ENCODE measurements at places on chromosomes 3 and 15.

DNA sequence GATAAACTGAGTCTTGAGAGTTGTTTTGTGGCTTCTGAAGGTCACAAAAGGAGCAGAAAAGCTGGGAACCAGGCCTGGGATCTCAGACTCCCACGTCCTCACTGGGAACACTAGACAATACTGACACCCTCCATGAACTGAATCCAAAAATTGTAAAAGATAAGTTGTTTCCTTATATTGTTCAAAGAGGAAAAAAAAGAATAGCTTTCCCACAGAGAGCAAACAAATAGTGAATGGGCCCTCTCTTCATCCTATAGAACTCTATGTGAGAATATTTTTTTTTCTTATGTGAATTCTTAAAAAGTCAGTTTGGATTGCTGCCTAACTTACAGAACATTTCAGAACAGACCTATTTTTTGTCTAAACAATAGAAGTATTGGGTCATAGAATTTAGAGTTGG is 203.5 kb downstream of the MECOM start:
- DNase-seq = no peak

DNA sequence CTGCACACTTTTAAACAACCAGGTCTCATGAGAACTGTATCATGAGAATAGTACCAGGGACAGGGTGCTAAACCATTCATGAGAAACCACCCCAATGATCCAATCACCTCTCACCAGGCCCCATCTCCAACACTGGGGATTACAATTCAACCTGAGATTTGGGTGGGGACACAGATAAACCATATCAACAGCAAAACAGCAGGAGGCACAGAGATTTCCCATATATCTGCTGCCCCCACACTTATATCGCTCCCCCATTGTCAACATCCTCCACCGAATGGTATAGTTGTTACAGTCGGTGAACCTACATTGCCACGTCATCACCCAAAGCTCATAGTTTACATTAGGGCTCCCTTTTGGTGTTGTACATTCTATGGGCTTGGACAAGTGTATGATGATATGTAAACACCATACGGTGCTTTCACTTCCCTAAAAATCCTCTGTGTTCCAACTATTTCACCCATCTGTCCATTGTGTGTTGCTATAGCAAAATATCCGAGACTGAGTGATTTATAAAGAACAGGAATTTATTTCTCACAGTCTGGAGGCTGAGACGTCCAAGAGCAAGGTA is 224.8 kb downstream of the FAM43A start:
- no peak for DNase-seq

DNA sequence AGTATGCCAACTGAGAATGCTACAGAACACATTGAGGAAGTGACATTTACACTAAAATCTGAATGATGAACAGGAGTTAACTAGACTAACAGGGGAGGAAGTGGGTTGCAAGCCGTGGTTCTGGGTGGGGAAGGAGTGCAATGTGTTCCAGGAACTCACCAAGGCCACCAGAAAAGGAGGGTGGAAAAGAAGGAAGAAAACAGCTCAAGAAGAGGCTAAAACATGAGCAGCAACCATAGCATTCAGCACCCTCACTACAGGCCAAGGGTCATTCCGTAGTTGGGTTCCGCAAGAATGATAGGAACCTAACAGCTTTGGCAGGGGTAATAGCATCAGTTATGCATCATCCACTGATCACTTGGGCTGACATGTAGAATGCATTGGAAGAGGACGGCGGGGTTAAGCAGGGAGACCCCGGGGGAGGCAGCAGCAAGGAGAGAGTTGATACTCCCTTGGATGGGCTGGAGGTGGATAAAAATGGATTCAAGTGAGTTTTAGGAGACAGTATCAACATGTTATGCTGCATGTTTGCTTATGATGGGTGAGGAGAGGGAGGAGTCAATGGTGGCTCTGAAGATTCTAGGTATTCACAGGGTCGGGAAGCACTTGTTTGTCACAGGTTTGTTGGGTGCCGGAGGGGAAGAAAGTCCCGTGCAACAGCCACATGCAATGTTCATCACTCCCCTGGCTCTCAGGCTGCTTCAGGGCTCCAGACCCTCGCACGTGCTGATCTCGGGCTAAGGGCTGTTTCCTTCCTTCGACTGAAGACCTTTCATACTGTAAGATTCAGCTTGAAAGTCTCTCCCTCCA is 53.2 kb downstream of the LIPC start:
- DNase-seq = no peak

- DNase-seq = no peak
These were observed 1072.0 kb downstream of the NSUN3 start for GRCh38 chr3:95134693-95135413.

DNA sequence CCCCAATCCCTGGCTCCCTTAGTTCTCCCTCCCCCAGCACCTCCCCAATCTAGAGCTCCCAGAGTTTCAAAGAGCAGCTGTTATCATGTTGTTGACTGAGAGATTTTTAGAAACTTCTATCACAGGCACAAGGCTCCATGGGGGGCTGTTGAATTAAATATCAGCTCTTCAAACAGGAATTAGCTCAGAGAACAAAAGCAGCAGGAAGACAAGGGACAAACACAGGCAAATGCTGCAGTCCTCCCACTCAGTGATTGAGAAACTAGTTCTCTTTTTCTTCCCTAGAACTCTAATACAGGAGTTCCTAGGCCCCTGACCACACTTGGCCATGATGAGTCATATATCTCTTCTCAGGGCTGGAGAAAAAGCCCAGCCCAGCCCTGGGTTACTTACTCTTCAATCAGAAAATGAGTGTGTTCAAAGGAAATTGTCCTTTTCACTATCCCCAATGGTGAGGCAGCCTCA is 262.1 kb downstream of the IGSF11 start:
- no peak for DNase-seq

DNA sequence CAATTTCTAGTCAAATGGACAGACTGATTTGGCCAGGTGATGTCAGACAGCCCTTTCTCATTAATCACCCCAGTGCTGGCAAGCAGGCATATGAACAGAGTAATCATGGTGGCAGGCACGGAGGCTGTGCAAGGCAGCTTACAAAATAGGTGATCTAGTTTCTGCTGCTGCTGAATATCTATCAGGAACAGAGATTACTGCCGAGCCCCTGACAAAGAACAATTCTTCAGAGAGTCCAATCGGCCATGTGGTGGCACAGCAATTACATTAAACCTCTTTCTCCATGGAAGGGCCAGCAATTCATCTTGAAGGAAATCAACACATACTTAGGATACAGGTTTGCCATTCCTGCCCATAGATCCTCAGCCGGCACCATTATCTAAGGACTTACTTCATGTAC is 32.3 kb upstream of the THBS1 start:
- no peak for DNase-seq

- no peak for DNase-seq
These were observed 57.0 kb upstream of the NR2F2 start for GRCh38 chr15:96273317-96274086.

GRCh38 chr3:12835052-12835665 is 6.2 kb downstream of the RPL32 start:
- DNase-seq = no peak

DNA sequence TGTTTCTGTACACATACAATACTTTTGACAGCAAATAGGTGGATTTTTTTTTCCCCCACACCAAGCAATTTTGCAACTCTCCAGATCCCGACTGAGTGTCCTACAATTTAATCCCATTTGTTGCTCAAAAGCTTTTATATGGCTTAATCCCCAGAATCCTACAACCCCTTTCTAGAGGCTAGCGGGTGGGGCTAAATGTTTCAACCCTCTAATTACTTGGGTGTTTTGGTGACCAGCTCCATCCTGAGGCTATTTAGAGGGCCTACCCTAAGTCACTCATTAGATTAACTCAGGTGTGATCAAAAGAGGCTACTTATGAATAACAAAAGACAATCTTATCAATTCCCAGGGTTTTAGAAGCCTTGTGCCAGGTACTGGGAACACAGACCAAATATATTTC is 21.0 kb upstream of the FBXL2 start:
- no peak for DNase-seq

GRCh38 chr15:26773067-26773877 is 406 bp upstream of the GABRB3 start:
- peak; percentile 64 for DNase-seq

DNA sequence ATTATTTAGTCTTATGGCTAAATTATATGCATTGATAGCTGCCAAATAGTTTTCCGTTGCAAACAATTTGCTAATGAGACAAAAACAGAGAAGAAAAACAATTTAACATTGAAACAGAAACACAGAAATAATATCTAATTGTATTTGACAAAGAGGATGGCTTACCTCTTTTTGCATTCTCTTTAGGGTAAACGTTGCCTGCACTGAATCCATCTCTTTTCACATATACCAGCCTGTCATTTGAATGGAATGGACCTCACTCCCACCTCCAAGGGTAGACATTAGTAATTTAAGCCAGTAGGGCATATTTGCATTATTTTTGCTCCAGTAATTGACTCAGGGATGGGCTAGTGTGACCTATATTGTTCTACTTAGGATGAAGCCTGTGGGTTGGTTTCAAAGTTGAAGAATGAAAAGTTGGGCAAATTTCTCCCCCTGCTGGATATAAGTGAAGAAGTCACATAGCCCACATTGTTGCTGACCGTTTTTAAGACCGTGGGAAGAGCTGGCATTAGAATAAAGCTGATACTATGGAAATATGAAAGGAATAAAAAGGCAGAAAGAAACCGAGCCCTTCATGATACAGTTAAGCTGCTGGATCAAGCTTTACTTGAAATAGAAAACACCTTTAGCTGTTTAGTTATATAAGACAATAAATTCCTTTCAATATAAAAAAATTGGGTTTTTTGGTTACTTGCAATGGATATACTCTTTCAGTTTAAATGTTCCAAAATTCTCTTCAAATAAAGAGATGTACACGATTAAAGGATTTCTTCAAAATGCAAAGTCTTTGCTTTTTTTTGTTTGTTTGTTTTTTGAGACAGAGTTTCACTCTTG is 26.9 kb downstream of the PIERCE2 start:
- DNase-seq = no peak

- peak; percentile 38 for DNase-seq
These were observed 480 bp downstream of the CHRNA7 start for GRCh38 chr15:32030795-32031194.

DNA sequence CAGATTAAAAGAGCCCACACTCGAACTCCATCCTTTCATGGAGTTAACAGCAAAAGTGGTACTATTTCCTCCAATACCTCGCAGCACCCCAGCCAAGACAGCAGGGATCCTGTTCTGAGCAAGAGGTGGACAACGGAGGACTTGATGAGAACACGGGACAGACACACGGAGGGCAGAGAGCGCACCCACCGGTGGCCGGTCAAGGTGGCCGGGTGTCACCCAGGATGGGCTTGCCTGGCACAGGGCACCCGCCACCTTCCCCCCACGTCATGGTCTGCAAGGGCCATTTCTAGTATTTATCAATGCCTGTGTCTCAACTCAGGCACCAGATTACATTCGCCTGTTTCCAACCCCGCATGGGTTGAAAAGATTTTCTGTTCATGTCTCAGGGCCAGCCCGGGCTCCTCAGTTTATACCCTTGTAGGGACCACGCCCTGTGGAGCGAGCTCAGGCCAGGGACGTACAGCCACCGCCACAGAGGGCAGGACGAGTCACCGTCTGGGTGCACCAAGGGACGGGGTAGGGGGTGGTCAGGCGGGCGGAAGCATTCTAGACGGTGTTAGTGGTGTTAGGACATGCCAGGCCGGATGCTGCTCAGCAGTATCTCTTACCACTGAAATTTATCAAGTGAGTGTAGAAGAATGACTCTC is 64.2 kb downstream of the CYFIP1 start:
- no peak for DNase-seq

DNA sequence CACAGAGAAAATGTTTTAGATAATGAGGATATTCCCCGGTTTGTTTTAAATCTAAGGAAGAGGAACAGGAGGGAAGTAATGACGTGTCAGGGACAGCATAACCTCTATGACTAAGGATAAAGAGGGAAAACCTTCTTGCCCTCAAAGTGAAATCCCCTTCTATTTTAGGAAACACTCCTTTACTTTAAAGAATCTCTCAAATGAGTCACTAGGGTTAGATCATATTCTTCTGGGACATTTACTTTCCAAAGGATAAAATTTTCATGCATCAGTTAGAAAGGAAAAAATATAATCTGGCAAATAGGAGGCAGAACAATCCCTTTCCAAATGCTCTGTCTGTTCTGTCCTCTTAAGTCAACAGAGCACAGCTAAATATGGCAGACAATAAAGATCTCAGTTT is 43.2 kb upstream of the UBE2E2 start:
- no peak for DNase-seq

GRCh38 chr15:59739557-59740186 is 50.6 kb upstream of the BNIP2 start:
- DNase-seq = no peak

GRCh38 chr3:117118604-117119003 is 409.0 kb downstream of the TUSC7 start:
- DNase-seq = no peak

All from left hindlimb (tissue), 1 donor.